Activated CD8-positive, alpha-beta T cell treated with anti-CD3 and anti-CD28 coated beads, Interleukin-2, amount 10 ng/mL, durations not matched to agents 7 days and 5 days (primary cell): ENCODE measurements at places on chromosomes 12 and 14. TPM values are rescaled to one million over a fixed set of nuclear protein-coding genes. Genes with fewer than 3 reads are reported as not detected.

AMDHD1 gene
- total RNA-seq = 1.6 TPM

DNA sequence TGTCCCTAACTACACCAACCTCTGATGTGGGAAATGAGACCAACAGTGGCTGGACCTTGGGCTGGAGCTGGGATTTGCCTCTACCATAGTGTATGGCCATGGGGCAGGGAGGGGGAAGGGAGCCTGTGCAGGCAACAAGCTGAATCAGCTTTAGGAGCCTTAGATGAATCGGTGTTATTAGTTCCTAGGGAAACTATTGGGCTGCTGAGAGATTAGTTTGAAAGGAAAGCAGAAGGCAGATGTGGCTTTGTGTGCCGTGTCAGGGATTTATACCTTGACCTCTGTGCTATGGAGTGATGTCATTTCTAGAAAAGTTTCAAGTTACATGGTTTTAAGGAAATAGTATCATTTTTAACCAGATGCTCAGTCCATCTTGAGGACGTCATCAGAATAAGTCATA lies 19.5 kb upstream of the GAS2L3 start:
- H3K27me3 ChIP-seq = no peaks in the 10 kb centered on the region
- H3K4me3 ChIP-seq = no peak overlapping the region
- H3K27ac ChIP-seq = no peak overlapping the region
- no peaks in the 10 kb centered on the region for H3K4me1 ChIP-seq

SLCO1C1 gene
- total RNA-seq = not detected

OR6C65 gene
- total RNA-seq = not detected

DNA sequence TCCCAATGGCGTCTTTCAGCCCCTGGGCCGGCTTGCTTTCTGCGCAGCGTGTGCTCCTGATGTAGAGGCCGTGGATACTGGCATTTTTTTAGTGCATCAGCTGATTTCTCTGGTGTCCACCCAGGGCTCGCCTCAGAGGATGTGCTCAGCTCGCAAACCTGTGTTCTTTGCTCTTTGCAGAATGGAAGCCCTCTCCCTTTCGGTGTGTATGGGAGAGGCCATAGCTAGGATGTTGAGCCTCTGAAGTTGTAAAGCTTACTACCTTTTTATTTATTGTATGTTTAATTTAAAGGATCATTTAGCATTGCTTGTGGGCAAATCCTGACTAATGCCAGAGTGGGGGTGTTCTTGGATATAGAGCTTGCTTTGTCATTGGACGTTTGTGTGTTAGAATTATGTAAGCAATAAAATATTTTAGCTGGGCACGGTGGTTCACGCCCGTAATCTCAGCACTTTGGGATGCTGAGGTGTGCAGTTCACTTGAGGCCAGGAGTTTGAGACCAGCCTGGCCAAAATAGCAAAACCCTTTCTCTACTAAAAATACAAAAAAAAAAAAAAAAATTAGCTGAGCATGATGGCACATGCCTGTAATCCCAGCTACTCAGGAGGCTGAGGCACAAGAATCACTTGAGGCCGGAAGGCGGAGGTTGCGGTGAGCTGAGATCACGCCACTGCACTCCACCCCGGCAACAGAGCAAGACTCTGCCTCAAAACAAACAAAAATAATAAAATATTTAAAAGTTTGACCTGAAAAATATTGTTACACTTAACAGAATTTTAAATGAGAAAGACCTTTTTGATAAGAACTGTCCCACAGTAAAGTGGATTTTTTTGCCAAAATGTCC lies 52.6 kb upstream of the MMP17 start:
- H3K27me3 ChIP-seq = no peaks in the 10 kb centered on the region
- H3K4me3 ChIP-seq = no peak overlapping the region
- DNase-seq = no peak
- H3K36me3 ChIP-seq = peaks cover 57% of the 10 kb centered on the region
- H3K27ac ChIP-seq = no peak overlapping the region

- peaks cover 4% of the 10 kb centered on the region for H3K4me1 ChIP-seq
- no peak overlapping the region for H3K4me3 ChIP-seq
- H3K27ac ChIP-seq = no peak overlapping the region
These were observed 24.0 kb downstream of the FGF6 start for GRCh38 chr12:4421590-4422031.

- no peaks in the 10 kb centered on the region for H3K4me1 ChIP-seq
- H3K27me3 ChIP-seq = no peaks in the 10 kb centered on the region
- DNase-seq = peak; percentile 22
- no peak overlapping the region for H3K4me3 ChIP-seq
These were observed 247.4 kb downstream of the GALC start for GRCh38 chr14:87745507-87746118.

- no peak overlapping the region for H3K4me3 ChIP-seq
- H3K27ac ChIP-seq = peak overlapping the region; percentile 58
- peaks cover 15% of the 10 kb centered on the region for H3K4me1 ChIP-seq
- no peaks in the 10 kb centered on the region for H3K36me3 ChIP-seq
- DNase-seq = no peak
- peaks cover 2% of the 10 kb centered on the region for H3K27me3 ChIP-seq
These were observed 22.2 kb upstream of the CCND2 start for GRCh38 chr12:4251216-4251891.

LMNTD1 gene
- not detected for total RNA-seq

SLCO1B1 gene
- not detected for total RNA-seq

DNA sequence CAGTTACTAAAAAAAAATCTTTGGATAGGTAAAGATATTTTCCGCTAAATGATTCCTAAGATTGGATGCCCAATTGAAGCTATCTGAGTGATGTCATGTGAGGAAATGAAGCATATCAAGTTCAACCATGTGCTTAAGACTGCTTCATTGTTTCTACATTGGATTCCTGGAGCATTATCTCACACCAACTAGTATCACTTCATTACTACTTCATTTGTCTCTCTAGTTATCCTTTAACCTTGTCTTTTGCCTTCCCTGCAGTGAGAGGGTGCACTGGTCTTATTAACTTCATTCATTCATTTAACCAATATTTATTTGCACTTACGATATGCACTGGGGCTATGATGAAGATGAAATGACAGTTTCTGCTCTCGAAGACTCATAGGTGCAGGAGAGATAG lies 198.1 kb downstream of the SLC38A4 start:
- no peaks in the 10 kb centered on the region for H3K27me3 ChIP-seq
- DNase-seq = no peak
- H3K4me1 ChIP-seq = no peaks in the 10 kb centered on the region
- peaks cover 2% of the 10 kb centered on the region for H3K36me3 ChIP-seq
- H3K4me3 ChIP-seq = no peak overlapping the region

HOXC5 gene
- not detected for total RNA-seq

- H3K4me1 ChIP-seq = peaks cover 19% of the 10 kb centered on the region
- no peak overlapping the region for H3K4me3 ChIP-seq
- no peak overlapping the region for H3K27ac ChIP-seq
- peaks cover 24% of the 10 kb centered on the region for H3K36me3 ChIP-seq
These were observed 4.9 kb downstream of the CERS5 start for GRCh38 chr12:50162230-50162629.

GRCh38 chr12:122688291-122688690 lies 14.9 kb downstream of the HCAR2 start:
- H3K4me3 ChIP-seq = no peak overlapping the region
- H3K36me3 ChIP-seq = no peaks in the 10 kb centered on the region
- no peaks in the 10 kb centered on the region for H3K27me3 ChIP-seq

DNA sequence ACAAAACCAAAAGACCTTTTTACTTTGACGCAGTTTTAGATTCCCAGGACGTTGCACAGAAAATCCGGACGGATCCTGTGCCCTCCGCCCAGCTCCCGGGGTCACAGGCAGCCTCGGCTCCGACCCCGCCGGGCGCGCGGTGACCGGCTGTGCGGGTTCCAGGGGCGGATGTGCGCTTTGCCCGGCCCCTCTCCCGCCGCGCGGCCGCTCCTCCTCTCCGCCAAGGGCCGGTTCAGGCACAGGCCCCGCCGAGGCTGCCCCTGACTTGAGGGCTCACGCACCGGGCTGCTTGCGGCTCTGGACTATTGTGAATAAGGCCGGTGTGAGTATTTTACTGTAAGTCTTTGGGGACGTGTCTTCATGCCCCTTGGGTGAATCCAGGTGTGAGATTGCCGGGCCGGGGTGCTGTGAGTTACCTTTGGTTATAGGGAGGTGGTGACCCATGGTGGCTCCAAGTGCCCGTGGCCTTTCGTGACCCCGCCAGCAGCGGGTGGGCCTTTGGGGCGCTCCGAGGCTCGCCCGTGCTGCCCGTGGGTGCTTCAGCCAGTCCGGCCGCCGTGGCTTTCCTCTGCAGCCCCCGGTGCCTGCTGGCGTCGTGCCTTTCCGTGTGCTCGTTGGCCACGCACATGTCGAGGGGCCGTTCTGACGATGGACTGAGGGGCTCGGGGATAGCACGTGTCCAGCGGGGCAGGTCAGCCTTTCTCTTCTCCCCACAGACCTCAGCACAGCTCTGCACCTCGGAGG lies 45.9 kb downstream of the NOC4L start:
- peak overlapping the region; percentile 86 for H3K27ac ChIP-seq
- peaks cover 7% of the 10 kb centered on the region for H3K36me3 ChIP-seq
- peaks cover 46% of the 10 kb centered on the region for H3K4me1 ChIP-seq
- DNase-seq = peak; percentile 35
- peak overlapping the region; percentile 90 for H3K4me3 ChIP-seq
